ENCODE measurements at places on chromosomes 12 and 14. TPM values are rescaled to one million over a fixed set of nuclear protein-coding genes. Genes with fewer than 3 reads are reported as not detected.

SLC7A8 gene
- total RNA-seq = 0.57 TPM

RGS6 gene
- 0.47 TPM for total RNA-seq

OR4E2 gene
- not detected for total RNA-seq

NPC2 gene
- 31.4 TPM for total RNA-seq

SOAT2 gene
- 13.3 TPM for total RNA-seq

NKX2-8 gene
- not detected for total RNA-seq

DNA sequence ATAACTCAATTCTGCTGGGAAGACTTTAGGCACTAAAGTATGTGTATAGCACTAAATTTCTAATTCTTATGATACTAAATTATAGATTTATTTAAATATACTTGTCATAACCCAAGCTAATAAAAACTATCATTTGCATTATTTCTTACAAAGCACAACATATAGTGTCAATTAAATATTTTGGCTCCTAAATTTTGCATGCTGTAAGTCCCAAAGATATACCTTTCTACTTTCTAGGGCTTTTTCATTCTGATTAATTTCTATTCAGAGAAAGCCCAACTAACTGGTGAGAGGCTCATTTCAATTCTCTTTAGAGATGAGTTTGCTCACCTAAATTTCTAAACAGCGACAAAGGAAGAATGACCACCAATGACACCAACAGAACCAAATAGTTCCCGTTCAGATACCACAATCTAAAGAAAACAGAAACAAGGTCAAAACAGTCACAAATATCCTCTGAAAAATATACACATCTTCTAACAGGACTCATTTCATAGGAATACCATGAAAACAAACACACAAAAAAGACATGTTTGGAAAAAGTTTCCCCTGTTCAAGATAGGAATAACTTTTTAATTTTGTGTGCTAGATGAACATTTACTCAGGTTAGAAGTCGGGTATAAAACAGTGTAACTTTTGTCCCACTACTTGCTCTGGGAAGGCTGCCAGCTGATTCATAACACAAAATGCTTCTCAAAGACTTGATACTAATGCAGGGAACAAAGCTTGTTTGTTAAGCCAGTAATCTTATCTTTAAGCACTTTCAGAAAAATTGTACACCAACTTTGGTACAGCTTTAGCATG, 7.6 kb downstream of the SLC38A2 start:
- H3K27me3 ChIP-seq = no peaks in the 10 kb centered on the region
- DNase-seq = no peak
- H3K4me3 ChIP-seq = no peak overlapping the region
- H3K4me1 ChIP-seq = peaks cover 84% of the 10 kb centered on the region
- H3K36me3 ChIP-seq = peaks cover 89% of the 10 kb centered on the region
- H3K27ac ChIP-seq = no peak overlapping the region

DNA sequence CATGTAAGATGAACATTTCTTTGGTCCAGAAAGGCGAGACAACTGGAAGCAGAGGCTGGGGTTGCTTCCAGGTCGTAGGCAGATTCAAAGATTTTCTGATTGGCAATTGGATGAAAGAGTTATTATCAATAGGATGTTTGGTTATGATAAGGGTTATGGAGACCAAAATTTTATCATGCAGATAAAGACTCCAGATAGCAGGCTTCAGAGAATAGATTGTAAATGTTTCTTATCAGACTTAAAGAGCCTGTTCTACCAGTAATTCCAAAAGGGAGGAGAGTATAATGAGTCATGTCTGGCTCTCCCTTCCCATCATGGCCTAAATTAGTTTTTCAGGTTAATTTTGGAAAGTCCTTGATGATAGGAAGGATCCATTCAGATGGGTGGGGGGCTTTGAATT, 55.6 kb downstream of the C14orf39 start:
- no peaks in the 10 kb centered on the region for H3K4me1 ChIP-seq
- peaks cover 2% of the 10 kb centered on the region for H3K27me3 ChIP-seq
- H3K4me3 ChIP-seq = no peak overlapping the region
- DNase-seq = no peak
- no peaks in the 10 kb centered on the region for H3K36me3 ChIP-seq

DNA sequence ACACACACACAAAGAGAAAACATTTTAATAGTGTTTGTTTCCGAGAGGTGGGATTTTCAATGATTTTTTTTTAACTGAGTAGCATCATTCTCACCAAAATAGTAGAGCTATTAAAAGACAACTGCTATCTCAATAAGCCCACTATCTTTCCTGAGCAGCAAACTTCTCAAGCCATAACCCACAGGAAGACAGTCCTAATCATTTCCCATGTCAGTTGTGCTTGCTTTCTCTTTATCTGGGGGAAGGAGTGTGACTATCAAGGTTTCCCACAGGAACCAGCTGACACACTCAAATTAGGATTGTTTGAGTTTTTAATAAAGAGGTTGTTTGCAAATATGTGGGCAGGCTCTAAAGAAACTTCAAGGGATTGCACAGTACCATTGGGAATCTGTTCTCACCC, 4.9 kb upstream of the MAX start:
- no peak overlapping the region for H3K4me3 ChIP-seq
- H3K27ac ChIP-seq = no peak overlapping the region
- no peak for DNase-seq
- peaks cover 2% of the 10 kb centered on the region for H3K36me3 ChIP-seq
- H3K4me1 ChIP-seq = peaks cover 14% of the 10 kb centered on the region

- H3K27ac ChIP-seq = no peak overlapping the region
- no peak for DNase-seq
- H3K4me3 ChIP-seq = no peak overlapping the region
- H3K4me1 ChIP-seq = peaks cover 16% of the 10 kb centered on the region
These were observed 13.4 kb upstream of the PGF start for GRCh38 chr14:74968811-74969210.

DNA sequence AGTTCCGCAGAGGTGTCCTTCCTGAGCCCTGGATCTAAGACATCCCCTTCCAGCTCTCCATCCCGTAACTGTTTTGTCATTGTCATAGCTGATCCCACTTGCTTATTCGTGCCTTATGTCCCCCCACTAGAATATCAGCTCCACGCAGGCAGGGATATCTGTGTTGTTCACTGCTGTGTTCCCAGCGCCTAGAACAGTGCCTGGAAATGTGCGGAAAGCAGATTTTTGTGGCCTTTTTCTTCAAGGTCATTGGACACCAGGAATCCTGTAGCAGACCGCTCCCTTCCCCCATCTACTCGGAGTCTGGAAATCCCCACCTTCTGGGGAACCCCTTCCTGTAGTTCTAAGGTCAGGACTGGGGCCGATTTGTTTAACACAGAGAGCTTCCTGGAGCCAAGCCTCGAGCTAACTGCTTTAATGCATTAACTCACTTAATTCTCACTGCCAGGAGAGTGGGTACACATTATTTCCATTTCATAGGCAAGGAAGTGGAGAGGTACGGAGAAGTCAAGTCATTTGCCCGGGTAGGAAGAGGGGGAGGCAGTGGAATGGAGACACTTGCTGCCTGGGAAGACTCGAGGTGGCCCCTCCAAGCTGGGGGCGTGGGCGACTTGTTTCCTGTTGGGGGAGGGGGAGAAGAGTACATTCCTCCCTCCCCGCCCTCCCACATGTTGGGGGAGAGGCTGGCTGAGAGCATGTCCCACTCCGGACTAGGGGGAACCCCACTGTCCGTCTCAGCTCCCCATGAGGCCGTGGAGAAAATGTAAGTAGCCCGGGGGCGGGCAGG, 1.2 kb upstream of the SH2B3 start:
- peak overlapping the region; percentile 76 for H3K4me3 ChIP-seq
- H3K36me3 ChIP-seq = peaks cover 25% of the 10 kb centered on the region
- peak overlapping the region; percentile 90 for H3K27ac ChIP-seq
- peaks cover 52% of the 10 kb centered on the region for H3K4me1 ChIP-seq

DNA sequence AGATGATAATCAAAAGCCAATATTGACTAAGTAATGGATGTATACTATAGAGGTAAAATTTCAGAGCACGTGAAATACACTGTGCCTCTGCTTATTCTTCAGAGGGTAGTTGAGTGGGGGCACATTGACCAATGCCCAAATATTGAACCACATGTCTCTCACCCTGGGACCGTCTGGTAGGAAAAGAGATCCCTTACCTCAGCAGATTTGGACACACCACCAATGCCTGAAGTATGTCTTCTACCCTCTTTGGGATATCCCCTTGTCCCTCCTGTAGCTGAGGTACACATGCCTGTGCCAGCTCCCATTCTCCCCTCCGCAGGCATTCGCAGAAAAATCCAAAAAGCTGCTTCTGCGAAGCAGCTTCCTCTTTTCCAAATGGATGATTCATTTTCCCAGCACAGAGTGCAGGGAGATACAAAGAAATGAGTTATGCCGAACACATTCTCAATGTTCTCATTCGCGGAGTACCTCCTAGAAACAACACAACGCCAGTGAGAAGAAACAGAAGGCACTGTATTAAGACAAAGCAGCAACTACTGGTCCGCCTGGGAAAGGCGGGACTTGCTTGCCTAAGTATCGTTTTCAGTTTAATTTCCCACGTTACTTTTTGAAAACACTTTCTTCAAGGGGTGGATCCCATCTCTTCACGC, 691 bp downstream of the ZFYVE26 start:
- H3K27ac ChIP-seq = peak overlapping the region; percentile 96
- DNase-seq = no peak
- H3K27me3 ChIP-seq = no peaks in the 10 kb centered on the region
- H3K4me1 ChIP-seq = peaks cover 45% of the 10 kb centered on the region
- peaks cover 5% of the 10 kb centered on the region for H3K36me3 ChIP-seq
- H3K4me3 ChIP-seq = peak overlapping the region; percentile 95

GRCh38 chr12:128444598-128444997, 177.6 kb downstream of the TMEM132C start:
- H3K4me1 ChIP-seq = no peaks in the 10 kb centered on the region
- no peaks in the 10 kb centered on the region for H3K27me3 ChIP-seq
- no peak for DNase-seq
- H3K4me3 ChIP-seq = no peak overlapping the region
- no peaks in the 10 kb centered on the region for H3K36me3 ChIP-seq

DNA sequence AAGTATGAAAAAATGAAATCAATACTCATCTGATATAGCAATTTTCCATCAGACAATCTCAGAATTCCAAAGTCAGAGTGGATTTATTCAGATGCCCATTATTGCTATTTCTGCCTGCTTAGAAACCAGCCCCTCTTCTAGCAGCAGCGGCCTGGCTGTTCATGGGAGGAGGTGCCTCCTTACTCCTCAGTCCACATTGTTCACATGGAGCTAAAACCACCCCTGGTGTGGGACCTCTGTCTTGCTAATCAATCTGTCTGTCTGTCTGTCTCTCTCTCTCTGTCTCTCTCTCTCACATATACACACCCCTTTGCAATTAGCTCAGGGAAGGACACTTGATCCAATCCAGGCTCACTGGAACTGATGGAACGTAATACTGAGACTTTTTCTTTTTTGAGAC, 176.1 kb downstream of the APAF1 start:
- H3K4me3 ChIP-seq = no peak overlapping the region
- DNase-seq = no peak
- no peaks in the 10 kb centered on the region for H3K4me1 ChIP-seq
- H3K27me3 ChIP-seq = peaks cover 18% of the 10 kb centered on the region

DNA sequence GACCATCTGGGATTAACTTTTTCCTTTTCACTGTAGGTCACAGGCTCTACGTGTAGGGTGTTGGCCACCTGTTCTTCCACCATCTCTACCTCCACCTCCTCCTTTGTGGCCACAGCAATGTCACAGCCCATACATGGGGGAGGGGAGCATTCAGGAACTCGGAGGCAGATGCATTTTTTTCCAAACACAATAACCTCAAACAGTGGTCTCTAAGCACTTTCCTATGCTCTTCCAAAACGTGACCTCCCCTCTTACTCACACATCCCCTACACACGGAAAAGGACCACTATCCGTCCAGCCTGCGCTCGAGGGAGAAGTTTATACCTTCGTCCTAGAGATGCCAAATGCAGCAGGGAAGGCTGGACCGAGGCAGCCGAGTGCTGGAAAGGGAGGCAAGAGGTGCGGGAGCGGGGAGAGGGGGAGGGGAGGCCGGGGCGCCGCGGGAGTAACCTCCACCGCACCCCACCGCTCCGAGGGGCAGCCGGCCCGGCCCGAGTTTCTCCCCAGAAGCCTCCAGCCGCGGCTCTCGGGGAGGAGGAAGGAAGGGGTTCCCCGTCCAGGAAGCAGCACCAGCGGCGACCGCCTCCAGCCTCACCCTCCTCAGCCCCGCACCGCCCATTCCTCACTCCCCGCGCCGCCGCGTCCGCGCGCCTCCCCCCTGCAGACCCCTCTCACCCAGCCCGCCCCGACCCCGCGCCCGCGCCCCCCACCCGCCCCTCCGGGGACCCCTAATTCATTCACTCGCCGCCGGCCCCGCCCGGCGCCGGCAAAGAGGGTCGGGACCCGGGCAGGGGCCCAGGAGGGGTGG, 594 bp downstream of the KRAS start:
- peaks cover 30% of the 10 kb centered on the region for H3K4me1 ChIP-seq
- peaks cover 28% of the 10 kb centered on the region for H3K36me3 ChIP-seq
- peak overlapping the region; percentile 88 for H3K4me3 ChIP-seq
- peaks cover 2% of the 10 kb centered on the region for H3K27me3 ChIP-seq
- peak; percentile 60 for DNase-seq

DNA sequence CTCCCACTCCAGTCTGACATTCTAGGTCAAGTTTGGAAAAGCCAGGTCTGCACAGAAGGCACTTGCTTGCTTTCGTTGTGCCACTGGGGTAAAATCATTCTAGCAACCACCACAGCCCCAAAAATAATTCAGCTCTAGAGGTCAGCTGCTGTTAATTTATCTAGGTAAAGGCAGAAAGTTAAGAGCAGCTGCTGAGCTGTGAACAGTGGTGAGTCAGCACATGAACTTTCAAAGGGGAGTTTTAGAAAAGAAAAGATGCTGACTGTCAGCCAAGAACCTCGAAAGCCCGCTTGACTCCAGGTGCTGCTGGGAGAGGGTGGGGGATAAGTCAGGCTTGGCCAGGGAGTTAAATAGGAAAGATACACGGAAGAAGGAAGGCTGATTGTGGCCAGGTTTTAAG, 12.7 kb downstream of the CCDC197 start:
- no peak overlapping the region for H3K27ac ChIP-seq
- H3K36me3 ChIP-seq = no peaks in the 10 kb centered on the region
- peaks cover 15% of the 10 kb centered on the region for H3K27me3 ChIP-seq

GRCh38 chr12:104654665-104655609, 198.2 kb downstream of the CHST11 start:
- DNase-seq = no peak
- no peak overlapping the region for H3K27ac ChIP-seq
- H3K27me3 ChIP-seq = no peaks in the 10 kb centered on the region
- H3K4me1 ChIP-seq = peaks cover 18% of the 10 kb centered on the region
- H3K4me3 ChIP-seq = no peak overlapping the region

DNA sequence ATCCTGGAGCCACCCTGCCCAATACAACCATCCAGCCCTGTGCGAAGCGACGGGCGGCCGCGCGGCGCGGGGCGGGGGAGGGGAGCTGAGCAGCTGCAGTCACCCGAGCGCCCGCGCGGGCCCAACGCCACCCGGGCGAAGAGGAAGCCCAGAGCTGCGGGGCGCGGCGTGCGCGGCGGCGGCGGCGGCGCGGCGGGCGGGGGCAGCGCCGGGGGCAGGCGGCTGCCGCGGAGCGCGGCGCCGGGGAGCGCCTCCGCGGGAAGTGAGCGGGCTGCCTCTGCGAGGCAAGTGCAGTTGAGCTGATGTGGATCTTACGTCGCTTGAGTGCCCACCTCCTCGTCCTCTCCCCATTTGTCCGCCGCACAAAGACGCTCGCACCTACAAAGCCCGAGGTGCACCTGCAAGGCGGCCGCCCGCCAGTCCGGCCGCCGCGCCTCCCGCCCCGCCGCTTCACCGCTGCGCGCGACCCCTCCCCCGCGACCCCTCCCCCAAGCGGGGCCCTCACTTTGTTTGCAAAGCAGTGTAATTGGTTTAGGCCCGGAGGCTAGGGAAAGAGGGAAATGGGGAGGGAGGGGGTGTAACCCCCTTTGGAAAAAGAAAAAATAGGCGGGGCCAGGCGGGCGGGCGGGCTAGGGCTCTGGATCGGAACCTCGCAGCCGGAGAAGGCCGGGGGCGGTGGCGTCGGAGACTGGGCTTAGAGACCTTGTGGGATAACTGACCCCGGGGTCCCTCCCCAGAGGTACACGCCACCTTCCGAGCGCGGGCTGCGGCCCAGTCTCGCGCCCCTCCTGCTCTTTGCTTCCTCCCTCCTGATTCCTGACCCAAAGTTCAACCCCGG, at the start of the genes FOXA1 and TTC6:
FOXA1 (minus strand) TSS at position 279 of the 838 bp plus-strand sequence; CDS start at position 2, 277 bp downstream.
TTC6 (plus strand) TSS at position 659 of the 838 bp plus-strand sequence. CDS start 26,436 bp downstream, outside the sequence.
- H3K4me3 ChIP-seq = peak within 1 kb of the TSS; percentile 54
- no peak for DNase-seq
- H3K4me1 ChIP-seq = peaks cover 23% of the 10 kb centered on the region
